T-helper 2 cell treated with Interferon-gamma antibody and Interleukin-4, amounts not matched to agents 5 μg/mL and 100 μg/mL, for 36 hours (primary cell): ENCODE measurements at places on chromosomes 11 and 22.
A peak's percentile ranks its signal among the peaks of the same experiment; 100 is the strongest.

DNA sequence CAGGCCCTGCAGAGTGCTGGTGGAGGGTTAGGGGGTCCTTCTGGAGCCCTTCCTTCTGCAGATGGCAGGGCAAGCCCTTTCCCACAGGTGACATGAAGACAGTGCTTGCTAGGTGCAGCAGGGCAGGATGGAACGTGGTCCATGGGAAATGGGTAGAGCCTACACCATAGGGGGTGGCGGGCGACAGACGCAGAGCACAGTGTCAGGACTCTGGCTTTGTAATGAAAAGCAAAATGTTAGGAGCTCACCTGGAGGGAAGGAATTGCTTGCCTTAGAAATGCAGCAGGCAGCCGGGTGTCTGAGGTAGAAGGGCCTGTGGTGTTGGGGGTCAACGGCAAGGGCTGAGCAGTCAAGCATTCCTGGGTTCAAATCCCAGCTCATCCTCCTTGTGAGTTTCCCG lies 54.9 kb downstream of the ARHGAP8 start:
- DNase-seq = no peak
- peaks cover 3% of the 10 kb centered on the region for H3K27me3 ChIP-seq
- no peak overlapping the region for H3K27ac ChIP-seq
- H3K36me3 ChIP-seq = no peaks in the 10 kb centered on the region
- no peak overlapping the region for H3K4me3 ChIP-seq

GRCh38 chr11:101555366-101555765 lies 28.4 kb downstream of the TRPC6 start:
- no peak for DNase-seq
- no peak overlapping the region for H3K27ac ChIP-seq

GRCh38 chr11:59201353-59201752 lies 11.4 kb downstream of the MPEG1 start:
- no peak overlapping the region for H3K4me3 ChIP-seq
- no peak for DNase-seq
- no peak overlapping the region for H3K27ac ChIP-seq

DNA sequence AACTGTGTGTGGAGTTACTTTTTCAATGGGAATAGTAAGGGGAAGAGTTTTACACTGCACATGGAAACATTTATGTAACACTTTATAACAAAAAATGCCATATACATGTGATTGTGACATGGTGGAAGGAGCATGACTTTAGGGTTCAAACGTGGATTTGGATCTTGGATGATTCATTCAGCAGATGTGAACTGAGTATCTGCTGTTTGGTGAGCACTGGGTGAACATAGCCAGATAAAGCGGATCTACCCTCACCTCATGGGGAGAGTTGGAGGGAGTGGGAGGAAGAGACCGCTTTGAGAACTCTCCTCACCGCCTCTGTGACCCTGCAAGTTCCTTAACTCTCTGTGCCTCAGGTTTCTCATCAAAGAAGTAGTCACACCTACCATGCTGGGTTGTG lies 3.1 kb downstream of the NAA40 start:
- no peak overlapping the region for H3K4me3 ChIP-seq
- H3K27ac ChIP-seq = no peak overlapping the region
- peaks cover 22% of the 10 kb centered on the region for H3K4me1 ChIP-seq

DNA sequence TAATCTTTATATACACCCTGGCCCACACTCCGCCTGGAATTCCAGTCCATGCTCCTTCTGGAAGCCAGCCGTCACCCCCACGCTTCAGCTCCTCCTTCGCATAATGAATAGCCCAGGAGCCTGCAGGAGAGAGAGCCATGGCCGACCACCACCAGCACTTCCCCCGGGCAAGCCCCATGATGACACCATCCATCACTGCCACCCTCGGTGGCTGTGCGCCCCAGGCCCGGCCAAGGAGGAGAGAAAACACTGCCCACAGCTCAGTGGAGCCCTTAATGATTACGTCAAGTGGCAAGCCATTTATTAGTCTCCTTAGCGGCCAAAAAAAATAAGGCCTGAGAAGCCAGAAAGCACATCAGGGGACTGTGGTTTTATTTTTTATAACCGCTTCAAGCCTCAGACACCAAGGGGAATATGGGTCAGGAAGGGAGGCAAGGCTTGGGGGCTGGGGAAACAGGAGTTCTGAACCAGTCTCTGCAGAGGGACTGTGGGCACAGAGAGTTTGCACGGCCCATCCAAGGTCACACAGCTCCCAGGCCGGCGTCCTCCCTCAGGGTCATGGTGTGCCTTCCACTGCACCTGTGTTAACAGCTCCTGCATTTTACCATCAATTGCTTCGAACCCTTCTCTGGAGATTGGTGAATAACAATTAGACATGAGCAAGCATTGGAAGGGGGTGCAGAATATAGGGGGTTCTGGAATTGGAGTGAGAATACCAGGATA lies 134.3 kb downstream of the MN1 start:
- no peaks in the 10 kb centered on the region for H3K36me3 ChIP-seq
- no peaks in the 10 kb centered on the region for H3K4me1 ChIP-seq
- no peak for DNase-seq
- H3K27ac ChIP-seq = no peak overlapping the region

DNA sequence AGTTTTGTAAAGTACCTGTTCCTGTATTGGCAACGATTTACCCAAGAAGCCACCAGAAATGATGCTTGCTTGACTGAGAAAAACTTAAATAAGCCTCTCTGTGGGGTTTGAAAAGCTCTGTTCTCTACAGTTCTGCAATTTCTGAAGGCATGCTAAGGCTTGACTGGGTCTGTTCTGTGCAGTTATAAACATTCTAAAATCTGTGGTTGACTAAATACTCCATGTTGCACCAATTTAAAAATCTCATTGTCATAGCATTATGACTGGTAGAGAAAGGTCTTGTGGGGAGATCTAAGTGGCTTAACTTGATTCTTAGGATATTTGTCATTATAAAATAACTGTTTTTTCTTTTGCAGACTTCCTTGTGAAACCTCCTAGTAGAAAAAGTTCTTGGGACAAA lies 73.7 kb downstream of the MTMR3 start:
- H3K4me3 ChIP-seq = no peak overlapping the region
- DNase-seq = no peak
- H3K36me3 ChIP-seq = no peaks in the 10 kb centered on the region

DNA sequence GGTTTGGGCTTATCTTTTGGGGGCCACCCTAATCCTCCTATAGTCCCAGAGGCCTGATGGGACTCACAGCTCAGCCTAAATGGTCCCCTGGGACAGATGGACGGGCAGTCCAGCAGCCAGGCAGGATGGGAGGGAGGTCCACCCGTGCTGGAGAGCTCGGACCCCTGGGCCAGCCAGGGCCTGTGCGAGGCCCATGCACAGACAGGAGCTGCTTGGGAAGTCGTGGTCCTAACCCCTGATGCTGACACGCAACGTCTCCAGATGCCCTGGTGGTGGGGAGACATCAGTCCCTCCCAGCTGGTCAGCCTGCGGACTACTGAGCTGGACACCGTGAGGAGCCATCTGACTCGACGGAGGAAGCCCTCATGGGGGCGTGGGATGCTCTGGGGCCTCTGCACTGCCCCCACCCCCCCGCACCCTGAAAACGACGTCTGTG lies 31.2 kb upstream of the MUC5AC start:
- no peaks in the 10 kb centered on the region for H3K4me1 ChIP-seq
- H3K27me3 ChIP-seq = no peaks in the 10 kb centered on the region
- no peak for DNase-seq
- peaks cover 1% of the 10 kb centered on the region for H3K36me3 ChIP-seq
- no peak overlapping the region for H3K27ac ChIP-seq
- no peak overlapping the region for H3K4me3 ChIP-seq

- peaks cover 12% of the 10 kb centered on the region for H3K27me3 ChIP-seq
- H3K36me3 ChIP-seq = no peaks in the 10 kb centered on the region
- DNase-seq = no peak
- no peak overlapping the region for H3K4me3 ChIP-seq
- no peak overlapping the region for H3K27ac ChIP-seq
These were observed 1.6 kb downstream of the KCNJ1 start for GRCh38 chr11:128865490-128865889.

DNA sequence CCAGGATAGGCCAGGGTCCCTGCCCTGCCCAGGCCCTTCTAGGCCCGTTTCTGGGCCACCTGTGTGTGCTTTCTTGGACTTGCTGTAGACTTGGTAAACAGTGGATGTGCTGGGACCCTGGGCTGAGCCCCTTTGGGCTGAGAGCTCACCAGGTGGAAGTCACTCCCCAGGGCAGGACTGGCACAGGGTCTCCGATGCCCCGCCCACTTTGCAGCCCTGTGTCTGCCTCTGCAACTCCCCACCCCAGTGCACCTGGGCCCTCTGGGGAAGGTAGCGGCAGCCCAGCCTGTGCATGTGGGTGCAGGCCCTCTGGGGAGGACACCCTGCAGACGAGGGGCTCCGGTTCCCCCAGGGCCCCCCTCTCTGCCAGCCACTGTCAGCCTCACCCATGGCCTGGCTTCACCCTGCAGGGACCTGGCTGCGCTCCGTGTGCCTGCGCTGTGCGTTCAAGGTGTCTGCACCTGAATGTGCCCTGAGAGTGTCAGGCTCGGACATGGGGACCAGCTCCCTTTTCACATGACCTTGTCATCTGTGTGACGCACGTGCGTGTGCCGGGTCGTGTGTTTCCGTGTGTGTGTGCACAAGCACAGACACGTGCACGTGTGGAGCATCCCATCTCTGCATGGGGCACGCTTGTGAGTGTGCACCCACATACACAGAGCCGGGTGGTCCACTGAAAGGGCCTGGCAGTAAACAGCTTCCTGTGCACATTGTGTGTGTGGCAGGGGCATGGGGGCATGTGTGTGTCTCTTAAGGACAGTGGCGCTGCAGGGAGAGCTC lies 118.5 kb downstream of the KCNQ1OT1 start:
- no peak overlapping the region for H3K27ac ChIP-seq
- no peak overlapping the region for H3K4me3 ChIP-seq
- H3K36me3 ChIP-seq = no peaks in the 10 kb centered on the region
- no peak for DNase-seq
- H3K27me3 ChIP-seq = no peaks in the 10 kb centered on the region

GRCh38 chr22:39994566-39995392 lies at the start of gene FAM83F:
TSS of gene FAM83F (plus strand) at chr22:39994954. CDS start at chr22:39995043, 89 bp downstream.
- no peak within 1 kb of the TSS for H3K27ac ChIP-seq
- peak within 1 kb of the TSS; percentile 42 for H3K4me3 ChIP-seq
- peak; percentile 36 for DNase-seq
- H3K4me1 ChIP-seq = peaks cover 6% of the 10 kb centered on the region
- H3K36me3 ChIP-seq = peaks cover 1% of the 10 kb centered on the region

GRCh38 chr11:69959461-69959860 lies 118.7 kb upstream of the ANO1 start:
- H3K27ac ChIP-seq = no peak overlapping the region
- no peak overlapping the region for H3K4me3 ChIP-seq
- peaks cover 4% of the 10 kb centered on the region for H3K27me3 ChIP-seq
- DNase-seq = no peak
- no peaks in the 10 kb centered on the region for H3K4me1 ChIP-seq
- no peaks in the 10 kb centered on the region for H3K36me3 ChIP-seq

- no peak overlapping the region for H3K4me3 ChIP-seq
- H3K36me3 ChIP-seq = no peaks in the 10 kb centered on the region
- peaks cover 2% of the 10 kb centered on the region for H3K27me3 ChIP-seq
- H3K4me1 ChIP-seq = no peaks in the 10 kb centered on the region
- no peak for DNase-seq
- no peak overlapping the region for H3K27ac ChIP-seq
These were observed 310.7 kb upstream of the NCAM1 start for GRCh38 chr11:112650527-112650926.

DNA sequence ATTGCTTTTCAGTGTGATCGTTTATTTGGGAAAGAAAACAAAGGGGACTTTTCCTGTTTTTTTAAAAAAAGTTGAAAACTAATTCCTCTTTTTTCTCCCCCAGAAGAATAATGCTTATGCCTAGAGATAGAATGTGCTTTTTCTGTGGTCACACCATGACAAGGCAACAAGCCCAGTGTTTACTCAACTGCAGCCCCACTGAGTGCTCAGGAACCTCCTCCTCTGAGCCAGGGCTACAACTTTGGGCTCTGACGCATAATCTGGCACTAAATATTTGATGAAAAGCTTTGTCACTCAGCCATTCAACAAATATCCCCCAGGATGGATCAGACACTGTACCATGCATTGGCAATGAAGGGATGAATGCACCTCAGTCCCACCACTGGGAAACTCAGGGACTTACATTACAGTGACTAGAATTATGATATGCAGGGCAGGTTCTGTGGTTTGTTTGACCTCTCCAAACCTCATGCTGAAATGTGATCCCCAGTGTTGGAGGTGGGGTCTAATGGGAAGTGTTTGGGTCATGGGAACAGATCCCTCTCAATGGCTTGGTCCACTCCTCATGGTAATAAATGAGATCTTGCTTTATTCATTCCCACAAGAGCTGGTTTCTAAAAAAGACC lies 155.9 kb downstream of the CCDC34 start:
- H3K27me3 ChIP-seq = no peaks in the 10 kb centered on the region
- no peak overlapping the region for H3K4me3 ChIP-seq
- DNase-seq = no peak
- no peaks in the 10 kb centered on the region for H3K4me1 ChIP-seq

DNA sequence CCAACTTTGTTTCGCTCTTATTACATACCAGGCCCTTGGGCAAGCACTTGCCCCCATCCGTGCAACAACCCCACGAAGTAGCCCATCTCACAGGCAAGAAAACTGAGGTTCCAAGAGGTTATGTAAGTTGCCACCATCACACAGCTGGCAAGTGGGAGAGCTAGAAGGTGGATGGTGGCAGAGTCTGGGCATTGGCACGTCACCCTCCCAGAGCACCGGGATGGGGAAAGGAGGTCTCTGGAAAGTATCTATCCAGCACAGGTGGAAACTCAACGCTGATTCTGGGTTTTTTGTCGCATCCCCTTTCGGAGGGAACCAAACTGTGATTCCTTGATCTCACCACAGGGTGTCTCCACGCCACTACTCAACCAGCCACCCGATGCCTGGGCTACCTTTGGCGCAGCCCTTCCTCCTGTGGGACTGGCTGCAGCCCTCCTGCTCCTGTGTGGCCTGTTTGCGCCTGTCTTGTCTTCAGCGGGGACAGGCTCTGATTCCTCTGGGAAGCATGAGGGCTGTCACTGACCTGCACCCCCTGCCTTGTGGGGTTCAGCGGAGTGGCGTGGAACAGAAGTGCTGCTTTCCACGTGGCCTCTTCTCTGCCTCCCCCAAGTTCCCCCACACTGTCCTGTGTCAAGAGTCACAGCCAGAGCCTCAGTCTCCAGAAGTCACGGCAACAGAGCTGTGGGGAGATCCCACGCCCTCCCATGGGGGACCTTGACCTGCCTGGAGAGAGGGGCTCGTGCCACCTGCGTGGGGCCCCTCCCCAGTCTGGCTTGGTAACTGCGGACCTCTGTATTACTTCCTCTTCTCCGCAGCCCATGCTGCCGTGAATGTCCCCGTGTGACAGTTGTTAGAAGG lies 34.4 kb upstream of the TRIM29 start:
- no peak overlapping the region for H3K4me3 ChIP-seq
- no peak overlapping the region for H3K27ac ChIP-seq
- no peaks in the 10 kb centered on the region for H3K36me3 ChIP-seq
